Anterior cingulate cortex (tissue), 58 donors: ENCODE measurements at places on chromosomes 2 and 18.
A peak's percentile ranks its signal among the peaks of the same experiment; 100 is the strongest.

- DNase-seq, result no peak
Observed at GRCh38 chr2:154130821-154131220, 259.1 kb downstream of the GALNT13 start.

- no peak for DNase-seq
Observed at GRCh38 chr18:10293966-10294365, 160.5 kb upstream of the APCDD1 start.

DNA sequence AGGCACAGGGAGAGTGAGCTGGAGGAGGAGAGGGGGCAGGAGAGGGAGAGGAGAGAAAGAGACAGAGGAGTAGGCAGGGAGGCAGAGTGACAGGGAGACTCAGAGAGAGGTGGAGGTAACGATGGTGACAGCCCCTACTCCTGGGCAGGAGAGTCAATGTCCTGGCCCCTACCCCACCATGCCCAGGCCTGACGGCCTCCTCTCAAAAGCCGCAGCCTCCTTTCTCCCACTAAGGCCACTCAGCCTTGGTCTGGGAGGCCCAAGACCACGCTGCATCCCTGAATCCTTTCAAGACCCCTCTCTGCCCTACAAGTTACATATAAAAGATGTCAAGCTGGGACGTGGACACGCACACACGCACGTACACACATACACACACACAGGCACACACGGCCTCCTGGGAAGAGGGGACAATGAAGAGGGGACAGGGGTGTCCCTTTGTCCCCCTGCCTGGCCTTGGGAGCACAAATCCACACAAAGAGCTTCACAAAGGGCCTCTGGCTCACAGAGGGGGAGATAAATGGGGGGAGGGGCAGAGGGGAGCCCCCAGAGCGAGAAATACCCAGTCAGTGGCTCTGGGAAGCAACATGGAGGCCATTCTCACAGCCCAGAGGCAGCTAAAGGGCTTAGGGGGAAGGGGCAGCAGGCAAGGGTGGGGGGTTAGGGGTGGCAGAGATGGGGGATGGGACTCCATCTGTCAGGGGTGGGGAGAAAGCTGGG, 19.5 kb upstream of the TNS1 start:
- no peak for DNase-seq

DNA sequence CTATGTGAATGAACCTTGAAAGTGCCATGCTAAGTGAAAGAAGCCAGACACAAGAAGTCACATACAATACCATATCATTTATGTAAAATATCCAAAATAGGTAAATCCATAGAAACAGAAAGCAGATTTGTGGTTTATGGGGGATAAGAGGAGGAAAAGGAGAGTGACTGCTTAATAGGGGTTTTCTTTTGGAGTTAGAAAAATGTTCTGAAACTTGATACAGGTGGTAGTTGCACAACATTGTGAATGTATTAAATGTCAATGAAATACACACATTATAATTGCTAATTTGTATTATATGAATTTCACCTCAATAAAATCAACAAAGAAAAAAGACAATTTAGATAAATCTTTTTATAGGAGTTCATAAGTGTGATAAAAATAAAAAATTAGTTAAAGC, 37.1 kb downstream of the MEMO1 start:
- no peak for DNase-seq

DNA sequence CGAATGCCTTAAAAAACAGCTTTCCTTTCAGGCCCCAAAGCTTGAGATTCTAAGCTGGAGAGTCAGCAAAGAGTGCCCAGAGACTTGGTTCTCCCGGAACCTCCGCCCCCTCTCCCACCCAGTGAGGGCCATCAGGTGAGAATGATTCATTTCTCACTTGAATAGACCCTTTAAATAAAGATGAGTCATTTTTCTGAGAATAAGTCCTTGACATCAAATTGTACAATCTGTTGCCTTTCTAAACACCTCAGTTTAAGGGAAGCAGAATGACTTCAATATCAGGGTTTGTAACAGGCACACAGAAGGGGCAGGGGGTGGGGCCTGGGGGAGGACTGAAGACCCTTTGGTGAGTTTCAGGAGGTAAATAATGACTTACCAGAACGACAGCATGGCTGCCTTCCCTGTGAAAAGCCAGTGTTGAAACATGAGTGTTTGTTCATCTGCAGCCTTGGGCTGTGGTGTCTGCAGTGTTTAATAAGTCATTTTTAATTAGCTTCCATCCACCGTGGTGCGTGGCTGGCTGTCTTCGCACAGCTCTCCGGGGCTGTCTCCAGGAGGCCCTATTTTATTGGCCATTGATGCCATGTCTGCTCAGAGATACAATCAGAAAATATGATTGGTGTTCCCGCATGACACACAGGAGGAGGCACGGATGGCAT, 134.9 kb upstream of the ZNF236 start:
- no peak for DNase-seq

DNA sequence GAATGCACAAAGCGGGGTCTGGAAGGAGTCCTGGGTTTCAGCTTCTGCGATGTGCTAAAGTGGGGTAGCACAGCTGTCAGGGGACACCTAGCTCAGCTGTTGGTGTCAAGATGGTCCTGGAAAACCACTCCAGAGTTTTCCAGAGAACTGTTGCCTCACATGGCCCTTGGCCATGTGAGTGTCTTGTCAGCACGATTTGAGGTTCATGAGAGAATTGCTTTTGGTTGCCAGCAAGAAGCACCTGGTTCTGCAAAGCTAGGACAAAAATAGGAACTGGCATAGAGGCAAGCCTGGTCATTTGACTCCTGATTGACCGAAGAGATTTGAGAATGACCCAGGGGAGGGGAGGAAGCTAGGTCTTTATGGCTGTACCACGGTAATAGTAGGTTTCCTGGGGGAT, 50.4 kb upstream of the CTLA4 start:
- DNase-seq, result no peak

DNA sequence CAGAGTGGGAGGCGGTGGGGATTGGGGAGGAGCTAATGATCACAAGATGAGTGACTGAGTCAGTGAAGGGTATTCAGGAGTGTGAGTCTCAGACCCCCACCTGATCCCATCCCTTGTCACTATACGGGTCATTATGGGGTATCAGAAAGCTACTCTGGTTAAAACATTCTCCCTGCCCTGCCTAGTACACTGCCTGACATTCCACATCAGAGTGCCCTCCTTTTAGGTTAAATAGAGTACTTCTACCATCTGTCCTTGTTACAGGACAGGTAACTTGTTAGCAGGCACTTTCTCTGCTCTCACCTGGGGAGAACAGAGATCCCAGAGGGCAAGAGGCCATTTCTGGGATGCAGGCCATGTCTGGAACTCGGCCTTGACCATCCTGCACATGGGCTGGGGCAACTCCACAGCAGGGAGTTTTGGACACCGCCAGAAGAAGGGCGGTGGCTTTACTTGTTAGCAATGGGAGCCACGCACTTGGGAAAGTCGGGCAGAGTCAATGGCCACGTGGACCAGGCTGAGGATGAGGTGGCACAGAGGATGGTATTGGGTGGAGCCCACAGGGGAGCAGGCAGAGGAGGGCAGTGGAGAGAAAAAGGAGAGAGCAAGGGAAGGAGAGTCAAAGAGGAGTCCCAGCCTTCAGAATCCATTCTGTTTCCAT, 98.5 kb downstream of the CELF4 start:
- no peak for DNase-seq

- no peak for DNase-seq
Observed at GRCh38 chr2:188810586-188810985, 163.6 kb upstream of the COL3A1 start.

DNA sequence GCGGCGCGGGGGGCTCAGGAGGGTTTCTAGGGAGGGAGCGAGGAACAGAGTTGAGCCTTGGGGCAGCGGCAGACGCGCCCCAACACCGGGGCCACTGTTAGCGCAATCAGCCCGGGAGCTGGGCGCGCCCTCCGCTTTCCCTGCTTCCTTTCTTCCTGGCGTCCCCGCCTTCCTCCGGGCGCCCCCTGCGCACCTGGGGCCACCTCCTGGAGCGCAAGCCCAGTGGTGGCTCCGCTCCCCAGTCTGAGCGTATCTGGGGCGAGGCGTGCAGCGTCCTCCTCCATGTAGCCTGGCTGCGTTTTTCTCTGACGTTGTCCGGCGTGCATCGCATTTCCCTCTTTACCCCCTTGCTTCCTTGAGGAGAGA, 5.2 kb downstream of the PROC start:
- no peak for DNase-seq

- no peak for DNase-seq
Observed at GRCh38 chr2:38945372-38945771, 55.7 kb downstream of the ARHGEF33 start.

GRCh38 chr2:98324181-98324580, 22.1 kb upstream of the CNGA3 start:
- DNase-seq, result no peak

- no peak for DNase-seq
Observed at GRCh38 chr2:164703915-164704706, 82.8 kb upstream of the GRB14 start.

DNA sequence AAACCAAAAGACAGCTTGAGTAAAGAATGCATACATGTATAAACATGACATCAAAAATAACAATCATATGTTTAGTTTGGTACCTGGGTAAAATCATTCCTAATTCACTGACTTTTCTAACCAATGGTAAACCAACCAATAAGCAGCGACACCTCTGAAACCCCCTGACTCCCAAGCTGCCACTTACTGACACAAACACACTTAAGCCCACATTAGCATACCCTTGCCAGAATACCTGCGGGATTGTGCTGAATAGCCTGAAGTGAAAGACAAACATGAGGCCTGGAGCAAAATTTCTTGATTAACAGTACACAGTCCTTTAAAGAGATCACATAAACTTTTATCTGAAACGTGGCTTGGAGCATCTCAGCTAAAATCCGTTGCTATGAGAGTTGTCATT, 902.9 kb downstream of the TMEM182 start:
- no peak for DNase-seq

- DNase-seq, result no peak
Observed at GRCh38 chr2:72155737-72156136, 8.1 kb upstream of the CYP26B1 start.

GRCh38 chr2:60538101-60538500, 15.4 kb downstream of the BCL11A start:
- no peak for DNase-seq

GRCh38 chr2:202149155-202149762, 76.2 kb downstream of the KIAA2012 start:
- DNase-seq, result peak; percentile 3

DNA sequence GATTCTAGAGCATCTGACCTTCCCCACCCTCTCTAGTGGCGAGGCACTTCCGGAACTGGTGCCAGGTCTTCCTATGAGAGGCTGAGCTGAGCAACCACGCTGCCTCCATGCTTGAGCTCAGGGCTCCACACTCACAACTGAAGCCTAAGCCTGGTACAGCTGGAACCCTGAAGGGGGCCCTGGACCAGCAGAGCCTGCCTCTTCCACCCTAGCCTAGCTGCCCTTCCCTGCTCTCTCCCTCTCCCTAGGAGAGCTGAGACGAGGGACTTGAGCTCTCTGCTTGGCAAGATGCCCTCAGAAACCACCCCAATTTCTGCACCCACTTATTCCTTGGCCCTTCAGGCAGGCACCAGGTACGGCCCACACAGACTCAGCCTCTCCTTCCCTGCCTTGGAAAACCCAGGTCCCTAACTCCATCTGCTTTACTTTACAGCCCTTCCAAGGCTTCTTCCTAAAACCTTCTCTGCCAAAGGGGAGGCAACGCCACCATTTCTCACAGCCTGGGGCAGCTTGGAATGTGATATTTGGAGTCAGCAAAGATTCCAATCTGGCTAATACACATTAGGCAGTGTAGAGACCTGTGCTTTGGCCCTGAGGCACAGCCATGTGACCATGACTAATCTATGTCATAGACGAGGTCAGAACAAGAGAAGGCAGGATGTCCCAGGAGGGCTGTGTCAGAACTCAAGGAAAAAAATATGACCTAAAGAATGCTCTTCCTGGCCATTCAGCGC, 18.8 kb downstream of the COX7A2L start:
- DNase-seq, result no peak

DNA sequence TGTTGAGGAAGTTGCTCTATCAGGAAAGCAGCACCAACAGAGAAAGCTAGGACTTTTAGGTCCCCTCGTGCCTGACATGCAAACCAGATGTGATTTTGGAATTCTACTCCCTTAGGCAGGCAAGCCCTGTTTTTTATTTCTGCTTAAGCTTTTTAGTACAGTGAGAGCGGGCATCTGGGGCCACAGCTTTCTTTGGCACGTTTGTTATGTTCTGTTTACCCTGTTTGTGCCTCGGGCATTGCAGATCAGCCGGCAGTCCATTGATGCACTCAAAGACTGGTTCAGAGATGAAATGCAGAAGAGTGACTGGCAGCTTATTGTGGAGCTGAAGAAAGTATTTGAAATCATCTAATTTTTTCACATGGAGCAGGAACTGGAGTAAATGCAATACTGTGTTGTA, 61.9 kb downstream of the EIF5B start:
- DNase-seq, result no peak

GRCh38 chr2:28354920-28355520, 37.6 kb upstream of the FOSL2 start:
- DNase-seq, result no peak

GRCh38 chr2:72973566-72974435, 56.5 kb downstream of the EMX1 start:
- DNase-seq, result no peak

GRCh38 chr18:60865801-60866200, 467.4 kb upstream of the CDH20 start:
- no peak for DNase-seq

DNA sequence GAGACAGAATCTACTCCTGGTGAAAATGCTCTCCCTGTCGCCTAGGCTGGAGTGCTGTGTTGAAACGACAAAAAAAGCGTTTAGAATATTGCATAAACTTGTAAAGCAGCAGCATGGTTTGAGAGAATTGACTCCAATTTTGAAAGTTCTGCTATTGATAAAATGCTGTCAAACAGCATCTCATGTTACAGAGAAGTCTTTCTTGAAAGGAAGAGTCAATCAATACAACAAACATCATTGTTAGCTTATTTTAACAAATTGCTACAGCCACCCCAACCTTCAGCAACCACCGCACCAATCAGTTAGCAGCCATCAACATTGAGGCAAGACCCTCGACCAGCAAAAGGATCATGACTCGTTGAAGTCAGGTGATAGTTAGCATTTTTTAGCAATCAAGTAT, 6.9 kb downstream of the C2orf76 start:
- DNase-seq, result no peak

- DNase-seq, result no peak
Observed at GRCh38 chr2:46942143-46942526, 26.5 kb upstream of the MCFD2 start.

DNA sequence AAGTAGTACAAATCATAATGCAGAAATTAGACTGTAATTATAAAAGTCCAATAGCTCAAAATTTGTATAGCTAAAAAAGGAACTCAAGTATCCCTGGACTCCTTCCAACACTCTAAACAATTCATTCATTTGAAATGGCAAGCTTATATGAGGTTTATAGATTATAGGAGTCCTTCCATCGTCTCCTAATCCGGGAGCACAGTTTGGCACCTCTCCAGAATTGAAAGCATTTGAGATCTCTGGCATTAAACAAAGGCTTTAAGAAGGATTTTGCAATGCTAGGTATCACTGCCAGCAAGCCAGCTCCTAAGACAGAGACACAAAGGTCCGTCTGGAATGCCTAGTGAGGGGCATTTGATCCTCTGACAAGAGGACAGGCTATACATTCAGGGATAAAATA, 90.9 kb downstream of the ACVR1 start:
- no peak for DNase-seq
